ENCODE measurements at places on chromosomes 1 and 21. TPM values are rescaled to one million over a fixed set of nuclear protein-coding genes. Genes with fewer than 3 reads are reported as not detected.

- DNase-seq = no peak
Measured at GRCh38 chr1:235500971-235501540, 3.2 kb downstream of the B3GALNT2 start.

GRCh38 chr1:245409341-245410195, 254.8 kb downstream of the KIF26B start:
- DNase-seq = no peak

DNA sequence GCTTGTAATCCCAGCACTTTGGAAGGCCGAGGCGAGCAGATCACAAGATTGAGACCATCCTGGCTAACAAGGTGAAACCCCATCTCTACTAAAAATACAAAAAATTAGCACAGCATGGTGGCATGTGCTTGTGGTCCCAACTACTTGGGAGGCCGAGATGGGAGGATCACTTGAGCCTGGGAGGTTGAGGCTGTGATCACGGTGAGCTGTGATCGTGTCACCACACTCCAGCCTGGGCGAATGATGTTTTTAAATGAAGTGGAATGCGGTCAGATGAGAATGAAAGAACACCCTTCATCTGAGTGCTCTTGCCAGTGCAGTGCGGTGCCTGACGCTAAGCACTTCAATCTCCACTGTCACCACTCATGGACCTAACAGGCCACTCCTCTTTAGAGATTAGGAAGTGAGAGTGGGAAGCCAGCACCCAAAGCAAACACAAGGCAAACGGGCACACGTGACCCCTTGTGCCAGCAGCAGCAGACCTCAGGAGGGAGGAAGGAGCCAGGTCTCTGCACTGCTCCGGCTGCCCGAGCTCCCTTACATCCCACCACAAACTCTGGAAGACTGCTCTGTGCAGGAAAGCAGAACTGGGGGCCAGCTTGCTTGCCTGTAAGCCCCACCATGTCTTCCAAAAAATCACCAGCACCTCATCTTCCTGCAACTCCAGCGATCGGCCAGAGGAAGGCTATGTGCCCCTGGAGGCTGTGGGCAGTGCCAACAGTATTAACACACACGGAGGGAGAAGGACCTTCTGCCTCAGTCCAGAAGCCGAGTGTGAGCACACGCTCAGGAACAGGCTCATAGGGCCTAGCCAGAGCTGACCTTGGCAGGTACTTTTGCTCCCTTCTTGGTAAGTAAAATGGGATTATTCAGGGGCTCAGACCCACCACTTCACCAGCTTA, 9.7 kb downstream of the CTNNBIP1 start:
- no peak for DNase-seq

DNA sequence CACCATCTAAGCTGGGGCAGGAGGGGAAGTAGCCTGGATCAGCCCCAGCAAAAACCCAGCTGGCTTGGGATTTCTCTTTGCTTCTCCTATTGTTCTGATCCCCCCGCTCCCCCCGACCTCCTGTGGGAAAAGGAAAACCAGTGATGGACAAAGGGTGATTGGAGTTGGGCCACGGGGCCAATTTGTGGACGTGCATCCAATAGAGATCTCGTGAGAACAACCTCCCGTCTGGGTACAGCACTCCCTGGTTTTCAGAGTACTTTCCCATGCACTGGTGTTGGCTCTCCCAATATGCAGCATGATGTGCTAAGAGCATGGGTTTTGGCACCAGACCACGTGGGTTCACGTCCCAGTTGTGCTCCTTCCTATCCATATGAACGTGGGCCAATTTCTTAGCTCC, 9.0 kb downstream of the BLACAT1 start:
- no peak for DNase-seq

DNA sequence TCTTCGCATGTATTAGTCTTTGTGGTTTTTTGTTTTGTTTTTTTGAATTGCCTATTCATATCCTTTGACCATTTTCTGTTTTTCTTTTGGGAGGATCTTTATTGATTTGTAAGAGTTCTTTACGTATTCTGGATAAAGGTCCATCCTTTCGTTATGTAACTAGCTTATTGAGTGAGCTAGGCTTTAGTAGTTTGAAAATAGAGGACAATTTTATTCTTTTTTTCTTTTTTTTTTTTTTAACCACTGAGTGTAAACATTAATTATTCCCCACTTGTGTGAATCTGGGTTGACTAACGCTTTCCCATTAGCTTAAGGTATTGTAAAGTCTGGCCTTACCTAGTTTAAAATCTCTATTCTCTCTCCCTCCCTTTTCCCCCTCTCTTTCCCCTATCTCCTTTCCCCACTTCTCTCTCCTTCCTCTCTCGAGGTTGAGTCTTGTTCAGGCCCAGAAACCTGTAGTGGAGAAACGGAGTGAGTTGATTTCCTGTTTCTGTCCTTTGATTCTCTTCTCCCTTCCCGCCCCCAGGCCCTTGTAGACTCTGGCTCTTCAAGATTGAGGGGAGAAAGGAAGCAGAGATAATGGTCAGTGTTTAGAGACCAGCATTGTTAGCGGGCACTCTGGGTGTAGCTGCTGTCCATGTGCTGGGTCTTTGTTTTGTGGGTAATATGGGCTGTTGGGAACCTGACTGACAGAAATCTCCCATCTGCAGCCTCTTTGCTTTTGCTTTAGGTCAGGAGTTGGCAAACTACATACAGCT, 1.5 kb downstream of the MORC3 start:
- DNase-seq = peak; percentile 13

DNA sequence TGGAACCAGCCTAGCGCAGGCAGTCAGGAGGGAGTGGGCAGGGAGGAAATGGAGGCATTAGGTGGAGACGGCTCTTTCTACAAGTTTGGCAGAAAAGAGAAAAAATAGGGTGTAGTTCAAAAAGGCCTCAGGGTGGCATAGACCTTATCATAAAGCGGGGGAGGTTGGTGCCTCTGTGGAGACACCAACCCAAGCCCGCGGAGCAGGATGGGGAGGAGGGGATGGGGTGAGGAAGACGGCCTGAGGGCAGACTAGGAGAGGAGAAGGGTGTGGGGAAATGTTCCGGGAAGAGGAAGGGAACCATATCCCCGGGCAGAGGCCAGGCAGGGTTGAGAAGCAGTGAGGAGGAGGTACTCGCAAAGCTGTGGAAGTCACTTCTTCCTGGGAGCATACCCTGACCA, 17.4 kb upstream of the SHE start:
- DNase-seq = no peak

DNA sequence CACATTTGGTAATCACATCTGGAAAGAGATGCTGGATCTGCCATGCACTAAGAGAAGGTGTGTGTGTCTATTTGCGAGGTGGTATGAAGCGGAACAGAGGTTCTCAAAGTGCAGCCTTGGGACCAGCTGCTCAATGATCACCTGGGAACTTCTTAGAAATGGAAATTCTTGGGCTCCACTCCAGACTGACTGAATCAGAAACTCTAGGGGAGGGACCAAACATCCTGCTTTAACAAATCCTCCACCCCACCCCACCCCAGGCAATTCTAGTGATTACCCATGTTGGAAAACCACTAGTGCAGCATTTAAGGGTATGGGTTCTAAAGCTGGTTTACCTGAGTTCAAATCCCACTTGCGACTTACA, 143.9 kb upstream of the JUN start:
- DNase-seq = no peak

DNA sequence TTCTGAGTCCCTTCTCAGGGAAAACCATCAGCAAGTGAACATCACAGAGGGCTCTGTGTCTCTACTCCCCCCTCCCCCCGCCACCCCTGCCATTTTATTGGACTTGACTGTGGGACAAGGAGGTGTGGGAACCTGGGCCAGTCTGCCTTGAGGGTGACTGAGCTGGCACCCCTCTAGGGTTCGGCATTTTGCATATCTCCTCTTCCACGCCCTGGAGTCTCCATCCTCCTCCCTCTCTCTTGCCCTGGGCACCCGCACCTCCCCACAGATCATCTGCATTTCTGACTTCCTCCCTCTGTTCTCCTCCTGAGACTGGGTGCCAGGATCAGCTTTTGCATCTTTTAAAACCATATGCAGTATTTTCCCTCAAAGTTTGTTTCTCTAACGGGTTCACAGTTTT, 107.1 kb upstream of the ERRFI1 start:
- no peak for DNase-seq

GRCh38 chr1:112537456-112537855, 28.7 kb downstream of the WNT2B start:
- DNase-seq = no peak

DNA sequence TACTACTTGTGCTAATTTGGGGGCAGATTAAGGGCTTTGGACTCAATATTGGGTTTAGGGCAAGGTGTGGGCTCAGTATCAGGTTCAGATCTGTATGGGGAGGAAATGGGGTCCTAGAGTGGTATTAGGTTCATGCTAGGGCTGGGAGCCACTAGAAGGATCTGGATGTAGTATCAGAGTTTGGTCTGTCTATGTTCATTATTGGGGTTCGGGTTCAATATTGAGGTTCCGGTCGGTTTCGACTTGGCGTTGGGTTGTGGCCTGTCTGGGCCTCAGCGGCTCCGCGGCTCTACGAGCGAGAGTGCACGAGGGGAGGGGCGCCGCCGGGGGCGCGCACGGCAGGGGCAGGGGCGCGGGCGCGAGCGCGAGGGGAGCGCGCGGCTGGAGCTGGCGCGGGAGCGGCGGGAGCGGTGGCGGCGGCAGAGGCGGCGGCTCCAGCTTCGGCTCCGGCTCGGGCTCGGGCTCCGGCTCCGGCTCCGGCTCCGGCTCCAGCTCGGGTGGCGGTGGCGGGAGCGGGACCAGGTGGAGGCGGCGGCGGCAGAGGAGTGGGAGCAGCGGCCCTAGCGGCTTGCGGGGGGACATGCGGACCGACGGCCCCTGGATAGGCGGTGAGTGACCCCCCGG, at the start of gene PTPRF:
TSS of gene PTPRF (plus strand) at position 401 of the 624 bp plus-strand sequence. CDS start 14,193 bp downstream, outside the sequence.
- DNase-seq = peak; percentile 30

Gene PCNT
- total RNA-seq = 27.8 TPM

Gene CFAP107
- not detected for total RNA-seq
